ENCODE measurements at places on chromosomes 7 and 10.
A peak's percentile ranks its signal among the peaks of the same experiment; 100 is the strongest.

- peak; percentile 36 for DNase-seq
Observed at GRCh38 chr7:151825721-151826120, 51.2 kb downstream of the PRKAG2 start.

DNA sequence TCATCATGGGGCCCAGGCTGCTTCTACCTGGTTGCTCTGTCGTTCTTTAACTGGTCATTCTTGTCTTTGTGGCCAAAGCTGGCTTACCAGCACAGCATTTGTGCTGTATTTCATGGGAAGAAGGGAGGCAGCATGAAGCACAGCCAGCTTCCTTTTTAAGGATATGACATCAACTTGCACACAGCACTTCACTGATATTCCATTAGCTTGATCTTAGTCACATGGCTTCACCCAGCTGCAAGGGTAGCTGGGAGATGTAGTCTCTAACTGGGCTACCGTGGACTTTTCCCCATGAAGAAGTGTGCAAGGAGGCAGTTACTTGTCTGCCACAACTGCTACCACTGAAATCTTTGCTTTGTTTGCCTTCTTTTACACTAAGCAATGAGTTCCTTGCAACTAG is 525.2 kb downstream of the LRMDA start:
- DNase-seq: peak; percentile 14

DNA sequence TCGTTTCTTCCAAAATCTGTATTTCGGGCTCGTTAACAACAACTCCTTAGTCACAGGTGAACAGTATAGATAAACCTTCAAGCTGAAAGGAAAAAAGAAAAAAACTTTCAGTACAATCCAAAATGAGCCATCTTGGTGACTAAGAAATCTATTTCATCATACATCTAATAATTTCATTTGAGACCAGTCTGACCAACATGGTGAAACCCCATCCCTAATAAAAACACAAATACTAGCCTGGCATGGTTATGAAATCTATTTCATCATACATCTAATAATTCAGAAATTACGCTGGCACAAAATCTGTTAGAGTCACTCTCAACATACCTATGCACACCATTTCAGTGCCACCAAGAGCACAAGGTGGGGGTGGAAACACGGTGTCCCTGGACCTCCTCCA is 8.8 kb downstream of the DCLRE1C start:
- no peak for DNase-seq

- peak; percentile 87 for DNase-seq
Observed at GRCh38 chr7:123538189-123538714, 3.9 kb upstream of the IQUB start.
